ENCODE measurements at places on chromosomes 4 and X.

- no peak for DNase-seq
Observed at GRCh38 chr4:44544158-44544557, 95.5 kb upstream of the KCTD8 start.

- no peak for DNase-seq
Observed at GRCh38 chrX:146934256-146934655, 119.7 kb upstream of the CXorf51A start.

GRCh38 chr4:113561092-113561491 lies 200.4 kb downstream of the CAMK2D start:
- no peak for DNase-seq

GRCh38 chr4:88958080-88958479 lies 98.9 kb downstream of the FAM13A start:
- DNase-seq: no peak

GRCh38 chr4:164467493-164467892 lies 286.4 kb upstream of the SMIM31 start:
- DNase-seq: no peak

DNA sequence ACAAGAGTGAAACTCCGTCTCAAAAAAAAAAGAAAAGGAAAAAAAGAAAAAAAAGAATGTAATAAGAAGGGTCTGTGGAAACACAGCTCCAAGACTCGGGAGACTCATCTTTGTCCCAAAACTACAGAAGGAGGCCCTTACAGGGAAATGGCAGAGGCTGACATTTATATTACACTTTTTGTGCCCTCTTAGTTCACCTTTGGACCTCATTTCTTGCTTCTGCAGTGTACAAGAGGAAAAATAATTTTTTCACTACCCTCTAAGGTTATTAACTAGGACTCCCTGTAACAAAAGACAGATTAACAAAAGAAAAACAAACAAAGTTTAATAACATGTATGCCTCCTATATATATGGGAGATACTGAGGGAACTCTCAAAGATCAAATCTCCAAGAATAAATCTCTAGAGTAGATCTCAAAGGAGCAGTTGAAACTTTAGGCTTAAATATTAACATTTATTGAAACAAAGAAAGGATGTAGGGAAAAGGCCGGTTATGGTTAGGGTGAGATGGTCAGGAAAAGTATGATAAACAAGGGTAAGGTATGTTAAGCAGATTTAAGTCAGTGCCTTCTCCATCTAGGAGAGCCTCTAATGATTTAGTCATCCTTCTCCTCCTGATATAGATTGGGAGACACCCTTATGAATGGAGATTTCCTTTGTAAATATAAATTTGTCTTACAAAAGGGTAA lies 121.3 kb upstream of the JADE1 start:
- DNase-seq: no peak

GRCh38 chrX:15292861-15293260 lies 22.6 kb downstream of the ASB11 start:
- no peak for DNase-seq

GRCh38 chr4:94575652-94576051 lies 123.9 kb downstream of the PDLIM5 start:
- DNase-seq: peak; percentile 1

GRCh38 chr4:177228599-177228998 lies 81.1 kb upstream of the NEIL3 start:
- no peak for DNase-seq

DNA sequence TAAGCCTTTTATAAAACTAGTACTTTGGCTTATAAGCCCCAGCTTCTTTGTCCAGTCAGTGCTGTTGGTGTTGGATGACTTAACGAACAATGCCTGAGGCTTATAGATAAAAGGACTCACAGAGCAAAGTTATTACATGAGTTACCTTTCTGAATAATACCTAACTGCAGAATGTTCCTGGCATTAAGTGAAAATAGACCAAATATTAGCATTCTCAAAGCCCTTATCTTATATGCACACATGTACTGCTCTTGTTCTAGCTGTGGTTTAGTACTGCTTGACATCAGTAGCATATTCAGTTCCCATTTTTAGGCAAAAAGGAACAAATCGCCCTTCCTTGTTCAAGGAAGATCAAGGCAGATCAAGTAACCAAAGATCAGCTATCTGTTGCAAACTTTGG lies 131.6 kb downstream of the ZNF330 start:
- DNase-seq: no peak
